ENCODE measurements at places on chromosomes 3 and 15.
A peak's percentile ranks its signal among the peaks of the same experiment; 100 is the strongest.

DNA sequence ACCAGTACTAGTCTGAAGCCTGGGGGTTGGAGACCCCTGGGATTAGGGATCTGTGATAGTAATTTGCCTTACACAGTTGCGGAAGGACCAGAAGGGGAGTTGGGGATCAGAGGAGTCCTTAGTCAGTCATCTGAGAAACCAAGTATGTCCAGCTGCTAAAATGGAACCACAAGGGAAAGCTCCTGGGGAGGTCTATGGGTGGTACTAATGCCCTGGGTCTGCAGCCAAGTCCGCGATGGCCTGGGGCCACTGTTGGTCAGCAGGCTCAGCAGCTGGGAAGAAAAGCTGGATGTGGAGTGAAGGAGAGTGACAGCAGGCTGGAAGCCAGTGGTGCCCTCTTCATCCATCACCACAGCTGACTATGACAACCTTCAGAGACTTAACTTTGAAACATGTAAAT is 2.2 kb upstream of the ANKDD1A start:
- no peak for DNase-seq

DNA sequence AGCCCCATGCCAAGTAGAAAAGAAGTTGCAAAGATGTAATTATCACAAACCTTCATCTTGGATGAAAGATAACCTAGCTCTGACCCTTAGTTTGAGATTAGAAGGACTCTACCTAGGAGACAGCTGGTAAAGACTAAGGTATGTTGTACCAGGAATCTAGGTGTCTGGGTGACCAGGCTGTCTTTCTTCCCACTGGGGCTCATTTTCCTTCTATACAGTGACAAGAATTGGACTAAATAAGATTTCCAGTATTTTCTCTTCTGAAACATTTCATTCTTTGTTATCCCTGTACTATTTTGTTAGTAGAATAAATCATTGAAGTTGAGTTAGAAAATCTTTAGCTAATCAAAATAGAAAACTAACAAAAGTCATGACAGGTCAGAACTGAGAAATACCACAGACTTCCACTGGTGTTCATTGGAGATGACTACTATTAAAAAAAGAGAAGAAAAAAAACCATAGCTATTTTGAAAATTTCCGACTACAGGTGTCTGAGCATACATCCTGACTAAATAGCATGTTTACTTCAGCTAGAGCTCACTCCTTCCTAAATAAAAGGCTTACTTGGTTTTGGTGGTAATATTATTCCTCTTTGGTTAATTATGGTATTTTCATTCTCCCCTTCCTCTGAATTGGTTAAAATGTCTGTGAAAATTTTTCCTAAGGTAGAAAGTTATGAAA is 10.1 kb downstream of the TGFBR2 start:
- DNase-seq, result peak; percentile 49

DNA sequence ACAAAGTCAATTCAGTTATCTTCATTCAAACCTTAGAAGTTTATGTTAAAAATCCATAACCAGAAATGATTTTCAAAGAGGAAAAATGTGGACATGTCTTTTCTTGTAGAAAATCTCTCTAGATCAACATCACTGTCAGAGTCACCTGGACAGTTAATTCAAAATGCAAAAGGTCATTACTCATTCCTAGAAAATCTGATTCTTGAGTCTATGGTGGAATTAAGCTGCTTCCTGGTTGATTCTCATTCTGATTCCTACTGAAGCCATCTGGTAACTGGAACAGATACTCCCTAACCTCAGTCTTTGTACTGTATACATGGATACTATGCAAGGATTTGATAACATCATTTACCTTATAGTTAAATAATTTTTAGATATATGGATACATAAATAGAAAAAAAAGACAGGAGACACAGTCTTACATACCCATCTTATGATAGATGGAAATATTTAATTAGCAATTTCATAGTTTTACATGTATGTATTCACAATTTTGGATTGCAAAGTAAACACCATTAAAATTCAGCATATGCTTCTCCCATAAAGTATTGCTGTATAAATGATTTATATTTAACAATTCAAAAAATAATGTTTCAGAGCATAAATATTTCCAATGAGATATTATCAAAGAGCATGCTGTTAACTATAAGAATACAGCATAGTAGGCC is 693.2 kb upstream of the CCDC54 start:
- no peak for DNase-seq

DNA sequence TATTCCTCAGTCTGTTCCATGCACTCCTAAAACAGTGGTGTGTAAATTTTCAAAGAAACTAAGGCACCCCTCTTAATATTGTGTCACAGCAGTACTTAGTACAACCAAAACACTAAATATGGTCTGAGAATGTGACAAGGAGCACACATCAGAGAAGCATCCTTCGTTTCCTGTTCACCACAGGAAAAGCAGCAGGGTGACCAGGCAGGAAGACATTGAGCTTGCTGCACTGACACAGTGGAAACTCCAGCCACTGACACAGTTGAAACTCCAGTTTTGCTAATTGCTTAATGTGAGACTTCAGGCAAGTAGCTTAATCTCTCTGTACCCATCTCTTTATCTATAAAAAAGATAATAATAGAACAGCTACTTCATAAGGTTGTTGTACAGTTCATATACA is 353.0 kb upstream of the RORA start:
- DNase-seq, result no peak

DNA sequence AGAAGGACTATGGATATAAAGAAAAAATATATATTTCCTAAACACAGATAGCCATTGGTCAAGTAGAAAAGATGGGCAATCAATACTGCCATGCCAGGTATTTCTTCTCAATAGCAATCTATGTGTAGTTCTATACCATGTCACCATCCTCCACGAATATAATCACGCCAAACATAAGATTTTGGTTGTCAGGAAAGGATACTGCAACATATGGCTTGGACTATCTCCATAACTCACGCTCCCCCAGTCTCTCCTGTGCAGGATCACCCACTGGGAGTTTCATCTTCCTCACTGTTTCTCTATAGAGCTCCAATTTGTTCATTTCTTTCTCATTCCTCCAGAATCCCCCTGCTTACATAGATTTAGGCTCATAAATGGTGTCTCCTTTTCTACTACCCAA is 462.9 kb upstream of the KCNMB2 start:
- DNase-seq, result no peak

DNA sequence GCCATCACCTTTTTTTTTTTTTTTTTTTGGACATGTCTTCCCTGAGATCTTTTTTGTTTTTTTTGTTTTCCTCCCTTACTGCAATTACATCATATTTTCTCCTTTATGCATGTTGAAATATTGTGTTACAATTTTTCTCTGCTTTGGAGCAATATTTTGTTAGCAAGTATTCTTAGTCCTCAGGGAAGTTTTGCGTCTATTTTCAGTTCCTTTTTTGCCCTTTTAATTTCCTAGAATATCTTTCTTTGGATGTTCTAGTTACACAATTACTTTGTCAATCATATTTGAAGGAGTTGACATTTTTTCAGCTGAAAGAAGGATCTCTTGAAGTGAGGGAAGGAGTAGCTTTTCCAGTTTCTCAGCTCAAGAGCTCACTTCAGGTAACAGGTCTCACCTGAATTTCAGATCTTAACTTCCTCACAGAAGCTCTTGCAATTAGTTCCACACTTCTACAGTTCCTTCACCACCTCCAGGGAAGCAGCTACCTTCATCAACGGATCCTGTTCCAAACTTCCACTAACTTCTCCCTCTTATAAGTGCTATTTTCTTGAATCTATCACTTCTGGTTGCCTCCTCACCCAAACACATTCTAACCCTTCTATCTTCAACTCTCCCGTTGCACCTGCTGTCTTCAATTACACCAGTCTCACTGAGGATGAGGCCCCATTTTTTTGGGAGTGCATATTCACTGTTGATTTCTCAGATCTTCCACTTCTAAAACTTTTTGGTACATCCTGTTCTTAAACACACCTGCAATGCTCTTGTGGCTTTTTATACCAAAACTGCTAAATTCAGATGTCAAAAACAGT is 57.8 kb upstream of the CPOX start:
- DNase-seq, result no peak

DNA sequence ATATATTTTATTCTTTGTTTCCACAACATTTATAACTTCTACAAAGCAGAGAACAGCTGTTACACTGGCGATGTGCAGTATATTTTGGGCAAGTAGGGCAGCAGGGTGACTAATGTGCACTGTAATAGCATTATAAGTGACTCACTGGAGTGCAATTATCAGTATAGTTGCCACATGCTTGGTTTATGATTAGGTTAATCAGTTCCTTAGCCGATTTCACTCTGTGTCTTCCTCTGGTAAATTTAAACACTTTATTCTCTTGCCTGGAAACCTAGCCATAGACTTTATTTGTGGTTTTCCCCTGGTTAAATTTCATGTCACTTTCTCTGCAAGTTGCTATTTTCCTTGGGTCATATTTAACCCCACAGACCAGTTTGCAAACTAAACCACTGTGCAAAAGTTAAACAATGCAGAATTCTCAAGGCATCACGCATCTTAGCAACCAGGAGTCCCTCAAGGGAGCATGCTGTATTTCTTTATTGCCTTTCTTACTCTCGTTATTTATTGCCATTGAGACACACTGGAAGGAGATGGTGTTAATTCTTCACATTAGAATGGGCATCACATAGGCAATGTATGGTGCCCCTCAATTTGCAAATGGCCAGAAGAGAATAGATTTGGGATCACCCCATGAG is 690.2 kb upstream of the DPPA4 start:
- no peak for DNase-seq

GRCh38 chr3:47324278-47324865 is 41.6 kb downstream of the KLHL18 start:
- peak; percentile 62 for DNase-seq
